Posterior vena cava (tissue), 2 donors: ENCODE measurements at places on chromosomes 2 and 18.

DNA sequence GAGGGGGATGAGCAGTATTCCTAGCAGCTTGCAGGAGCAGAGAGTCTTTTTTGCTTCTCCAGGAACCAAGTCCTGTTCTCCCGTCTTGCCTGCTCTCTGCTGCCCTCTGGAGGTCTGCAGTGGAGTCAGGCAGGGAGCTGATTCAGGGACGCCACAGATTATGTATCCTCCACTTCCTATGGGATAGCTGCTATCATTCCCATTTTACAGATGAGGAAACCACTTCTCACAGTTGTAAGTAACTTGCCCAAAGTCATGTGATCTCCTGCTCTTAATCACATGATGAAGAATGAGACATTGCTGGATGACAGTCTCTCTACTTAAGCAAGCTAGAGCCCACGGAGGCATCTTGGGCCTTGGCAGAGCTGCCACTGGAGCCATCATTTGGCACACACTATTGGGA, 8.3 kb downstream of the SLC4A5 start:
- DNase-seq: peak; percentile 90

- no peak for DNase-seq
Observed at GRCh38 chr2:223929571-223930102, 15.5 kb downstream of the WDFY1 start.

DNA sequence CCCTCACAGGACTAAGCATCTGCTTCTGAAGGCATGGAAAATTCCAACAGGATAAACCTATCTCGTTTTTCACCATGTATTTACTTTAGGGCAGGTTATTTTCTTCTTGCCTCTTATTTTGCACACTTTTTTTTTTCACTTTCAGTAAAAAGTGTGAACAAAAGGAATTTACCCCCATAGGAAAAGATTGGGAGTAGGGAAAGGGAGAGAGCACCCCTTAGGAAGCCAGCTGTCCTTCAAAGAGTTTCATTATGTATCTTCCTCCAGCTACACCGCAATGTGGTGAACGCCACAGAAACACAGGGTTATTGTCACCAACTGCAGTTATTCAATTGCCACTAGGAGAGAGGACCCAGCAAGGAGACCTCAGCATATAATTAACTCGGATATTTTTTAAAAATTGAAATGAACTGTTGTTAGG, 286.2 kb upstream of the VRK2 start:
- no peak for DNase-seq

DNA sequence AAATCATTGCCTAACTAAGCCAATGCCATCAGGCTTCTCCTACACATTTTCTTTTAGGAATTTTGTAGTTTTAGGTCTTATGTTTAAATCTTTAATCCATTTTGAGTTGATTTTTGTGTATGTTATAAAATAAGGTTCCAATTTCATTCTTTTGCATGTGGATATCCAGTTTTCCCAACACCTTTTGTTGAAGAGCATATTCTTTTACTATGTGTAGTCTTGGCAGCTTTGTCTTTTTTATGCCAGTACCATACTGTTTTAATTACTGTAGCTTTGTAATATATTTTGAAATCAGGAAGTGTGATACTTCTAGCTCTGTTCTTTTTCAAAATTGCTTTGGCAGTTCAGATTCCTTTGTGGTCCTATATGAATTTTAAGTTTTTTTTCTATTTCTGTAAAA, 11.0 kb downstream of the FASTKD2 start:
- DNase-seq: no peak

- DNase-seq: no peak
Observed at GRCh38 chr18:13377496-13377895, 158.9 kb downstream of the LDLRAD4 start.

DNA sequence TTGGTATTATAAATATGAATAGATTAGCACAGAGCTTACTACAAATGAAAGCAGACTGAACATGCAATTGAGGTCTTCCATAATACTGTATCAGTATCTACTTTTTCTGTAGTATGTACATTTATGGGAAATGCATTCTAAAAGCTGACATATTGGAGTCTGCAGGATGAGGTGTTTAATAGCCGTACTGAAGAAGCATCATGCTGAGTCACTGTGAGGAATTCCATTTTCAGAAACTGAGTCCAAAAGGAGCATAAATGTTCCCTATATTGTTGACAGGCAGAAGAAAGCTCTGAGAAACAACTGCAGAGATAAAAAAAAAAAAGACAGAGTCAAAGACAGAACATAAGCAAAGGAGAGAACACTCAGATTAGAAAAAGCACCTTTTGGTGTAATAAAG, 366.7 kb upstream of the SPHKAP start:
- DNase-seq: no peak

DNA sequence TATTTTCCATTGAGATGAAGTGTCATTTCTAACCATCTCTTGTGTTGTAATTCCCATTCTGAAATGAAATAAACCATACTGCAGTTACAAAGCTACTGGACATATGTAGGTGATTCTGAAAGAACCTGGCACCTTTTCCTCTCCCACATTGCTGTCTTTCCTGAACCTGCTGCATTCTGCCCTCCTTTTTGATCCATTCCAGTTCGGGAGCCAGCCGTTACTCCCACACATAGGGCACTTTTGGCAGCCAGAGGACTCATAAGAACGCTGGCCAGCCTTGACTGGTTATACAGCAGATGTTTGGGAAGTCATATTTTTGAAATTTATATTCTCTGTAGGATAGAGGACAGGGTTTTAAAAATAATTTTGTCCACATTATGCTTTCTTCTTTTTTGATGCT, 369.8 kb upstream of the CDH7 start:
- no peak for DNase-seq

- no peak for DNase-seq
Observed at GRCh38 chr2:12041236-12041635, 294.8 kb downstream of the LPIN1 start.

DNA sequence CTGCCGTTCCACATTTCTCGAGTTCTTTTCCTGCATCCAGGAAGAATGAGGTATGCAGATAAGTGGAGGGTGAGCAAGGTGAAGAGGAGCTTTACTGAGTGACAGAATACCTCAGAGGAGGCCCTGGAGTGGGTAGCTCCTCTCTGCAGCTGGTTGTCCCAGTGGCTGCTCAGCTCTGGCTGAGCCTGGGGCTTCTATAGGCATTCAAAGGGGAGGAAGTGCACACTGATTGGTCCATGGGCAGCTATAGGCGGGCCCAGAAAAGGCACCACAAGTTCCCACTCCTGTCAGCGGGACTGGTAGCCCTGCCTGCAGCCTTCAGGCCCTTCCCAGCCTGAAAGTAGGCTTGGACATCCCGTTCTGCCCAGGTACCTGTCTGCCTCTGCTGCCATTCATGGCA, 94.7 kb downstream of the DOK6 start:
- DNase-seq: no peak

GRCh38 chr2:19895535-19895934, 6.2 kb downstream of the TTC32 start:
- DNase-seq: no peak

DNA sequence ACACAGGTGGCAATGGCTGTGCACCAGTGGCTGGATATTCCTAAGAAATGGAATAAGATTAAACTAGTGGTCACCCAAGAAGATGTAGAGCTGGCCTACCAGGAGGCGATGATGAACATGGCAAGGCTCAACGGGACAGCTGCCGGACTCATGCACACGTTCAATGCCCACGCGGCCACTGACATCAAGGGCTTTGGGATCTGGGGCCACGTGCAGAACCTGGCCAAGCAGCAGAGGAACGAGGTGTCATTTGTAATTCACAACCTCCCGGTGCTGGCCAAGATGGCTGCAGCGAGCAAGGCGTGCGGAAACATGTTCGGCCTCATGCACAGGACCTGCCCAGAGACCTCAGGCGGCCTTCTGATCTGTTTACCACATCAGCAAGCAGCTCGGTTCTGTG, 190.8 kb downstream of the FTCDNL1 start:
- DNase-seq: no peak

DNA sequence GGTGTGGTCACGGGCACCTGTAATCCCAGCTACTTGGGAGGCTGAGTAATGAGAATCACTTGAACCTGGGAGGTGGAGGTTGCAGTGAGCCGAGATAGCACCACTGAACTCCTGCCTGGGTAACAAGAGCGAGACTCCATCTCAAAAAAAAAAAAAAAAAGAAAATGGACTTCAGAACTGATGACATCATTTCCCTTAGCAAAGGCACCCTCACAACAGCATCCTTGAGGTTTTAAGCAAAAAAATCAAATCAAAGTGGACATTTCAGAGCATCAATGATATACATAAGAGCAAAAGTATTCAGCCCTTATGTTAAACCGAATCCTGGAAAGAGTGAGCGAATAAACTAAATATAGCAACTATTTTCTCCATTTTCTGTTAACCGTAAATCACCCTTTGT, 45.3 kb downstream of the EPB41L3 start:
- no peak for DNase-seq

DNA sequence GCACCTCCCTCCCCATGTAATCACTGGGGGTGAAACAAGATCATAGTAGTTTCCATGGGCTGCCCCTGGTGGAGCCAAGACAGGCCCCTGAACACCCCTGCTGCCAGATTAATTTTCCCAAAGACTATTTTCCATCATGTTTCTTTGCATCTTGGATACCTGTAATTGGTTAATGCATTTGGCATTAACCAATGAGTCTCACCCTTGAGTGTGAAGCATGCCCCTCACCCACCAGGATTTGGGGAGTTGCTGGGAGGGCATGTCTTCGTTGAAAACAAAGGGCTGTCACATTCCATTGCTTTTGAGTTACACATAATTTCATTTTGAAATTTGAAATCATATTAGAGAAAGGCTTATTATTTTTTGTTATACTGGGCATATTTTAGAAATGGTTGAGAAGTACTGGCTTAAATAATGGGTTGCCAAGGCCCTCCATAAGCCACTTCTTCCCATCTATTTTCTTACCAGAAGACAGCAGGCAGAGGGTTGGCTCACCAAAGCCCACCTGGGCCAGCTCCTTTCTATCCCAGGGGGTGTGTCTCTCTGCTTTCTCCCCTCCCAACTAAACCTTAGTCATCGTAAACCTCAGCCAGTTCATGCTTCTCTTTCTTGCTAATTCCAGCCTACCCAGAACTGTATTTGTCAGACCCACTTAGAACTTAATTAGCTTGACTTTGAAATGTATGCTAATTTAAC, 51.8 kb downstream of the ATIC start:
- DNase-seq: no peak

- DNase-seq: no peak
Observed at GRCh38 chr2:202016579-202017227, 17.0 kb upstream of the FZD7 start.

DNA sequence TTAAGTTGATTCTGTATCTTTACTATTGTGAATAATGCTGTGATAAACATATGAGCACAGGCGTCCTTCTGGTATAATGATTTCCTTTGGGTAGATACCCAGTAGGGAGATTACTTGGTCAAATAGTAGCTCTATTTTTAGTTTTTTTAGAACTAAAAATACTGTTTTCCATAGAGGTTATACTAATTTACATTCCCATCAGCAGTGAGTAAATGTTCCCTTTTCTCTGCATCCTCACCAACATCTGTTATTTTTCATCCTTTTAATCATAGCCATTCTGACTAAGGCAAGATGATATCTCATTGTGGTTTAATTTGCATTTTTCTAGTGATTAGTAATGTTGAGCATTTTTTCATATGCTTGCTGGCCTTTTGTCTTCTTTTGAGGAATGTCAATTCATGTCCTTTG, 35.1 kb downstream of the PMS1 start:
- DNase-seq: no peak

DNA sequence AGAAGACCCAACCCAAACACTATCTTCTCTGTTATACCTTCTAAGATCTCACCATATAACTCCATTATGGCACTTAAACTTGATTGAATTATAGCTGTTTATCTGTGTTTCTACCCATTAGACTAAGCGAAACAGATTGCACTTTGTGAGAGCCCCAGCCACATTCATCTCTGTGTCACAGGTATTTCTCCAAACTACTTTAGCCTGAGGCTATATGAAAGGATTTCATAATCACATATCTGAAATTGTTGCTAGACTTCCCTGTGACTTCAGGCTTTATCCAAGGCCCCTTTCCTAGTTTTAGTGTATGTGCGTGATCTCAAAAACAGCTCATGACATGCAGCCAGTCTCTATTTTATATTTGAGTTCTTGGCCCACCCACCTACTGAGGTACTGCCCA, 745.0 kb upstream of the ACVR2A start:
- DNase-seq: no peak

DNA sequence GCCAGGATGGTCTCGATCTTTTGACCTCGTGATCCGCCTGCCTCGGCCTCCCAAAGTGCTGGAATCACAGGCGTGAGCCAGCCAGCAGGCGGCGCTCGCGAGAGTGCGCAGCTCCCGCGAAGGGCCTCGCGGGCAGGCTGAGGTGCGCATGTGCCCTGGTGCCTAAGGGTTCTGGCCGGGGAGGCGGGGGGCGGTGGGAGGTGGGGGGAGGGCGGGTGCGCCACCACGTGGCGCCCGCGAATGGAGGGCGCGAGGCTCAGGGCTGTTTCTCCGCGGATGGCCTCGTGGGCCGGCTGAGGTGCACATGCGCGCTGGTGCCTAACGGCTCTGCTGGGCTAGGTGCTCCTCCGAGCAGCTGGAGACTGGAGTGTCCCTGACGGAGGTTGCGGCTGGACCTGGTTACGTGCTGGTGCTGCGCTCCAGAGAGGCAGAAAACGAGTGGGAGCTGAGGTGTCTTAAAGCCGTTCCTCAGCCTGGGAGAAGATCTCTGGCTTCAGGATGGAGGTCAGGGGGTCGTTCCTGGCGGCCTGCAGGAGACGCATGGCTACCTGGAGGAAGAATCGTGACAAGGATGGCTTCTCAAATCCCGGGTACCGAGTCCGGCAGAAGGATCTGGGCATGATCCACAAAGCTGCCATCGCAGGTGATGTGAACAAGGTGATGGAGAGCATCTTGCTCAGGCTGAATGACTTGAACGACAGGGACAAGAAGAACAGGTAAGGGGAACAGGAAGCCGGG, at the start of gene ANKRD62:
Gene ANKRD62, plus strand, starts transcription at position 324 of the 738 bp plus-strand sequence. Its CDS starts 175 bp downstream, at position 499.
- DNase-seq: no peak

- DNase-seq: no peak
Observed at GRCh38 chr2:174365571-174365970, 30.0 kb upstream of the SCRN3 start.
